ENCODE measurements at places on chromosomes 13 and 19.
A peak's percentile ranks its signal among the peaks of the same experiment; 100 is the strongest.

GRCh38 chr13:25232937-25233515 lies 54.3 kb downstream of the MTMR6 start:
- DNase-seq = no peak

DNA sequence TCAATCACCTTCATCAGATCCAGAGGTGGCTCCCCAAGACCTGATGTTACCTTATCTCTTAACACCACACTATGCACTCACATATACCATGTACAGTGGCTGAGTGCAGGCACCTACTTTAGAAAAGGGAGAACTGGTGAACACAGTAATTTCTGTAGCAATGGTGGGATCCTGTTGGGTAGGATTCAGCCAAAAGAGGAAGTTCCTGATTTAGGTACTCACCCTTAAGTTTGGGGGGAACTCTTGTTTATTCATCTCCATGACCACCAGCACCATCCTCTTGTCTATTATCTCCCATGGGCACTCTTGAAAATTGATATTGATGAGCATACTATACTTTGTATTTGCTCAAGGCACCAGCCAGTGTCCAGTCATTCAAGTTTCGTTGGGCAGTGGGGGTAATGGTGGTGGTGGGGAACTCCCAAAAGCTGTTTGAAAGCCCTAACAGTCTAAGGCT lies 324.4 kb downstream of the LMO7 start:
- DNase-seq = no peak

DNA sequence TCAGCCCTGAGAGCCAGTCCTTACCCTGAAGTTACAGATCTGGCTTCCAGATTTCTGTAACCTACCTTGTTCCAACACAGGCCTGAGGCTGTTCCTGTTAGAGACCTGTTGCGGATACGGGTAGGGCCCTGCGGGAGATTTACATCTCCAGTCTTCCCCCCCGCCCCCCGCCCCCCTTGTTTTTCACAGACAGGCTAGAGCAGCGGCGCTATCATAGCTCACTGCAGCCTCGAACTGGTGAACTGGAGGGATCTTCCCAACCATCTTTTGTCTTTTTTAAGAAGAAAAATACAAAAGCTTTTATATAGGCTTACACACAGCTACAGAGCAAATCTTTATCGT lies 10.6 kb upstream of the CEACAM21 start:
- no peak for DNase-seq

- no peak for DNase-seq
These were observed 13.0 kb downstream of the FBXL3 start for GRCh38 chr13:77013853-77014542.

GRCh38 chr13:95355494-95355893 lies 54.2 kb upstream of the ABCC4 start:
- no peak for DNase-seq

DNA sequence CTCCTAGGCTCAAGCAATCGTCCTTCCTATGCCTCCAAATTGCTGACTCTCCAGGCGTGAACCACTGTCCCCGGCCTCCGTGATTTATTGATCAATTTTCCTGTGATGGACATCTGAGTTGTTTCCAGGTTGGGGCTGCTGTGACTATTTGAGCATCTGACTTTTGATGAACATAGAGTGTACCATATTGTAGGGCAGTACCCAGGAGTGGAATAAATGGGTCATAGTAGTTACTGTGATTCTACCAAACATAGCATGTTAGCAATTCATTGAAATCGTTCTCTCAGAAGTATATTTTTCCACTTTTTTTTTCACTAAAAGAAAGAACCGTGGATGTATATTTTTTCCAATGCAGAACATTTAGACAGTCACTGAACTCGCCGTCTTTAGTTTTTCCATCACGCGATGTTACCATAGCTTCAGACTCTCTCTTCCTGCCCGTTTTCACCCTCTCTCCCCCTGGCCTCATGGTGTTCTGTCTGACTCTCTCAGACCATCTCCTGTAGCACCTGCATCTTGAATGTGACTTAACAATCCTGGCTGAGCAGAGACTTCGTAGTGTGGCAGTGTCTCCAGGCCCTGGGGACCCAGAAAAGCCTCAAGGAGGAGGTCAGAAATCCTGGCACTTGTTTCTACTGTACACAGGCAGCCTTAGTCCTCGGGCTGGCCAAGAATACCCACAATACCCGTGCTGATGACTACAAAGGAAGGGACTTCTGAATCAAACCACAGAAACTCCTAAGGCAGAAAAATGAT lies 3.2 kb upstream of the RASGRP4 start:
- DNase-seq = no peak

- DNase-seq = no peak
These were observed 673.4 kb upstream of the ARGLU1 start for GRCh38 chr13:107241381-107241780.

DNA sequence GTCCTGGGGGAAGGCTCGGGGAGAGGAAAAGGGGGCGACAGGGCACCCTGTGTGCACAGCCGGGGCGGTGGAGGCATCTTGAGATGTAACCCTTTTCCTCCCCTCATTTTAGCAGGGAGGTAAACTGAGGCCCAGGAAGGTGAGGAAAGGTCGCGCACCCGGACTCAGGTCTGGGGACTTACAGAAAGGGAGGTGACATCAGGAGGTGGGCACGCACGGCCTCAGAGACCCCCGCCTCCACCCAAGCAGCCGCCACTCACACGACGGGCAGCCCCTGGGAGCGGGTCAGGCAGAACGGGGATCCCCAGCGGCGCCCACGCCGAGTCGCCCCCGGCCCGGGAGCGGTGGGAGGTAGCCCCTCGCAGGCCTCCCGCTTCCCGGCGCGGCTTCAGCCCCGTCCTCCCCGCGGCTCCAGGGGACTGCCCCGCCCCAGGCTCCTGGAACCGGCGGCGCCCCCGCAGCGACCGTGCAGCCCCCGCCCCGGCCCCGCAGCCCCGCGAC lies 477 bp downstream of the PIP5K1C start:
- peak; percentile 22 for DNase-seq

DNA sequence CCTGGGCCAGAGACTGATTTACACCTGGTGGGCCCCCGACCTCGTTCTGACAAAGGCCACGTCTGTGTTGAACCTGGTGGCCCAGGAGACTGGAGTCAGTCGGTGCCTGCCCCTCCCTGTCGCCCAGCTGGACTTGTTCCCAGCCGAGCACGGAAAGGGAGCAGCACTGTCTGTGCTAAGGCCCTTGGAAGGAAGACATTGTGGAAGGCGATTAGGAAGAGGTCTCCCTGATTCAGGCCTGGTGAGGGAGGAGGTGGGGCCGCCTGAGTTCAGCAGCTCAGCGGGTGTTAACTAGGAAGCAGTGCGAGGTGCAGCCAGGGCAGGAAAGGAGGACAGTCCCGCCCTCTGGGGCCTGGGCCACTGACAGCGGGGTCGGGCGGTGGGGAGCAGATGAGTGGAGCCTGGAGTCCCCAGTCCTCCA lies 64.7 kb downstream of the GPR12 start:
- DNase-seq = no peak

GRCh38 chr19:18795540-18795939 lies 4.4 kb upstream of the COMP start:
- no peak for DNase-seq

DNA sequence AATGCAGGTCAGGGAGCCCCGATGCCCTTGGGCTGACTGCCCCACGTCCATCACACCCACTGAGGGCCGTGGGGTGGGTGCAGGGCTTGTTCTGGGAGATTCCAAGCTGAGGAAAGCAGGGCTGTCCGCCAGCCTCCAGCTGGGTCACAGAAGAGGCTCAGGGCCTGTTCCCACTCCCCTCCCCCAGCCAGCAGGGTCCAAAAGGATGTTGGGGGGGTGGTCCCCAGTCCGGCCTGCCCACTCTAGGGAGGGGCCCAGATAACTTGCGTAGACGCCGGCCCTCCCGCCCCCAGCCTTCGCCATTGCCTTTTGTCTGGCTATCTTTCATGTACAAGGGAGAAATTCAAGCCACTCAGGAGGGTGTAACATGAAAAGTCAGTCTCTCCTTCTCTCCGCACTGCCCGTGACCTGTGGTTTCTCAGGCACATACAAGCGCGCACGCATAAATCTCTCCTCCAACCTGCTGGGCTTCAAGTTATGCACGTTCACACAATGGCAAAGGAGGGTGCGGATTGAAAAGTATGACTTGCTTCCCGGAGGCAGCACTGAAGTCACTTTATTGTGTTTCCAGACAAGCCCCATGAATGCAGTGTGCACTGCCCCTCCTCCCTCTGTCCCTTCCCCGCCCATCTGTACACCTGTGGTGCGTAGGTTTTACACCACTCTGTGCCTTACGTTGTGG lies 20.2 kb downstream of the CARM1 start:
- DNase-seq = no peak

DNA sequence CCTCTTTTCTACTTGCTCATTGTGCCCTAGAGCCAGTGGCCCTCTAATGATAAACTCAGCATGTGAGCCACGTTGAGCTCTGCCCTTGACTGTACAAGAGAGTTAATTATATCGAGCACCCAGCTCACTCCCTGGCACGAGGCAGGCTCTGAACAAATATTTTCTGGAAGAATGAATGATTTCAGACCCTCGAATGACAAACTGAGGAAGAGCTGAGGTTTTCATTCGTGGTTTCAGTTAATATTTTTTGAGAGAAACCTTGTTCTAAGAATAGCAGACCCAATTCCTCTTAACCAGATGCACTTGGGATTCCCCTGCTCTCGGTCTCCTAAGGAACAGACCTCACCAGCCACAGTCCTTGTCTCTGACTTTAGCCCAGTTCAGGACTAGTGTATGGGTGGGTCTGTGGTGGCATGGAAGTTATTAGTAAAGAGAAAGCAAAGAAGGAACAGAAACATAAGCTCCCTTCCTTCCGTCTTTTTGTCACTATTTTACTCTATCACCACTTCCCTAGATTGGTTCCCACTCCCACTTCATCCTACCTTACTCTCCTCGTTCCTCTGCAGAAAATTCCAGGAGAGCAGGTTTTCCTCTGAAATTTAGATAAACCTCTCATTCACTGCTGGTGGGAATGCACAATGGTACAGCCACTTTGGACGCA lies 22.1 kb upstream of the WDFY2 start:
- no peak for DNase-seq

DNA sequence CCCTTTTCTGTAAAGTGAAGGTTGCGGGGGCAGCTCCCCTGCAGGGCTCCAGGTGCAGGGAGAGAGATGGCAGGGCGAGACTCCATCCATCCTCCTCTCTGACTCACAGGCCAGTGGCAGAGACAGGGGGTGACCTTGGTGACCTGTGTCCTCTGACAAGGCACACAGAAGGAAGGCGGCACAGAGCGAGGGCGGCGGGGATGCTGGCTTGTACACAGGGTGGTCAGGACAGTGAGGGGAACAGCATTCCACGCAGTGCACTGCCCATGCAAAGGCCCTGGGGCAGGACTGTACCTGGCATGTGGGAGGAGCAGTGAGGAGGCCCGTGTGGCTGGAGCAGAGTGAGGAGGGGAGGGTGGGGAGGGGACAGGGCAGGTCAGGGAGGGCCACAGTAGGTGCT lies 7.7 kb downstream of the NDUFA11 start:
- no peak for DNase-seq

DNA sequence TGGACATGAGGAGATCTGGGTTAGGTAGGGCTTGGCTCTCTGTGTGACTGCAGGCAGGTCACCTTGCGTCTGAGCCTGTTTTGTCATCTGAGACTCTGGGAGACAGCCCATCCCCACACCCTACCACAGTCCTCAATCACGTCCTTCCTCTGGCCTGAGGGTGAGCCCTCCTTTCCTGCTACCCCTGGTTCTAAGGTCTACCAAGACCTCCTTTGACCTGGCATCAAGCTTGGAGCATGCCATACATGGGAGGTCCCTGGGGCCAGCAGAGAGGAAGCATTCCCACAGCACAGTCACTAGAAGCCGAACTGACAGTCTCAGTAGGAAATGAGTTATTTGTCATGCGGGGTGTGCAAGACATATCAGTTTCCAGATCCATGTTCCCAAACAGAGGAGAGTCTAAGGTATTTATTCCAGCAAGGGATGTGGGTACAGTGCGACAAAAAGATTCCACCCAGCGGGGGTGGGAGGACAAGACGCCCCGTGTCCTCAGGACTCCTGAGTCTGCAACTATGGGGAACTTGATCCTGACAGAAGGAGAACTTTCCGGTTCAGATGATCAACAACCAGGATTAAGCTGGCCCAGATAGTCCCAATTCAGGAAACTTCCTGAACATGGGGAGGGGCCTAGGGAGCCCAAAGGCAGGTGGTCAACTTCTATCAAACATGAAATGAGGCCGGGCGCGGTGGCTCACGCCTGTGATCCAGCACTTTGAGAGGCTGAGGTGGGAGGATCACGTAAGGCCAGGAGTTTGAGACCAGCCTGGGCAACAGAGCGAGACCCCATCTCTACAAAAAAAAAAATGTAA lies 9.5 kb downstream of the ARRDC2 start:
- no peak for DNase-seq

DNA sequence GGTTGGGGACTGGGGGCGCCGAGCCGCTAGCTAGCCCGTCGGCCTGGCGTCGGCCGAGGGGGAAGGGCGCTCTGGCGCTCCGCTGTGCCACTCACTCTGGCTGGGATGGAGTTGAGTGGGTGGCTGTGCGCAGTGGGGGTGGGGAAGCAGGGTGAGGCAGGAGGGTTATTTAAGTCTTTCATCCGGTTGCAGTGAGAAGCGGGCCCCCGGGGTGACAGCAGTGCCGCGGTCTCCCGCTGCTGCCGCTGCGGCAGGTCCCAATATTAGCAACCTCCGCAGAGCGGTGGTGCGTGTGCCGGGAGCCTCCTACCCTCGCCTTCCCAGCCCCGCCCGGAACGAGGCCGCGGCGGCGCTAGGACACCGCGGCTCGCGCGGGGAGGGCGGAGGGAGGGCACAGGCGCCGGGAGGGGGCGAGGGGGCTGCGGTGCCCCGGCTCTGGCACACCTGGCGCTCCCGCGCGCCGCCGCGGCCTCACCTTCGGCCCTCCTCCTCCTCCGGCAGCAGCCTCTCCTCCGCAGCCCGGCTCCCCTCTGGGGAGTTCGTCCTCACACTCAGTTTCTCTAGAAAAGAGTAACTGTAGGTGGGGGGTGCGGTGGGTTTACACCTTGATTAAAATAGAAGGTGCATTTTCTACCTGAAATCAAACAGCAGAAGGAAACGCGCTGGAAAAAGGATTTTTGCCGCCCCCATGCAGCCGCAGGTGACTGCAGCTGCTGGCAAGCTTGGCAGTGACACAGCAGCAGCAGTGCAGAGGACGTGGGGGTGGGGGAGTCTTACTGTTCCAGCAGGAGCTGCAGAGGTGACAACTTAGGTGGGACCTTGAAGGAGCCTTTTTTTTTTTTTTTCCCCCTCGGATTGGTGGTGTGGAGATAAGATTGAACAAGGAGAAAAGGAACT lies 4.5 kb downstream of the FGF9 start:
- peak; percentile 3 for DNase-seq

- DNase-seq = no peak
These were observed at the start of gene PPP1R13L for GRCh38 chr19:45404557-45405434. Gene PPP1R13L, minus strand, starts transcription at chr19:45405069. Its CDS starts 6,751 bp downstream, at chr19:45398318.

DNA sequence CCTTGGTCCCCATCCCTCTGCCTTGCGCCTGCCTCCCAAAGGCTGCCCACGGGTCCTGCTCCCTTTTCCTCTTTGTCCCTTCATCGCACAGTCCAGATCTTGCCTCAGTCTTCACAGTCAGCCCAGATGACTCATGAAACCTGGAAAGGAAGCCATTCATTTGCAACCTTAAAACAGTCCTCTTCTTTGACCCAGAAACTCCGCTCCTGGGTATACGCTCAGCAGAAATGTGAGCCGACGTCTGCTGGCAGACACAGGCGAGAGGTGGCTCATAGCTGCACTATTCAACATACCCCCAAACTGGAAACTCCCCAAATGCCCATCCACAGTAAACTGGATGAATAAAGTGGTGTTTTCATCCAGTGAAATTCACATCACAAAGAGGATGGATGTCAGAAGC lies 13.6 kb upstream of the PEPD start:
- DNase-seq = no peak

GRCh38 chr13:79382545-79383275 lies 23.3 kb downstream of the RBM26 start:
- DNase-seq = no peak

- no peak for DNase-seq
These were observed 2.2 kb downstream of the ZNF100 start for GRCh38 chr19:21765151-21765550.

- DNase-seq = no peak
These were observed 21.9 kb downstream of the CEBPA start for GRCh38 chr19:33280351-33280921.
